MCF 10A (cell line): ENCODE measurements at places on chromosomes 13 and 19.
A peak's percentile ranks its signal among the peaks of the same experiment; 100 is the strongest.

- no peak for DNase-seq
Measured at GRCh38 chr13:78299832-78300623, 303.3 kb downstream of the POU4F1 start.

DNA sequence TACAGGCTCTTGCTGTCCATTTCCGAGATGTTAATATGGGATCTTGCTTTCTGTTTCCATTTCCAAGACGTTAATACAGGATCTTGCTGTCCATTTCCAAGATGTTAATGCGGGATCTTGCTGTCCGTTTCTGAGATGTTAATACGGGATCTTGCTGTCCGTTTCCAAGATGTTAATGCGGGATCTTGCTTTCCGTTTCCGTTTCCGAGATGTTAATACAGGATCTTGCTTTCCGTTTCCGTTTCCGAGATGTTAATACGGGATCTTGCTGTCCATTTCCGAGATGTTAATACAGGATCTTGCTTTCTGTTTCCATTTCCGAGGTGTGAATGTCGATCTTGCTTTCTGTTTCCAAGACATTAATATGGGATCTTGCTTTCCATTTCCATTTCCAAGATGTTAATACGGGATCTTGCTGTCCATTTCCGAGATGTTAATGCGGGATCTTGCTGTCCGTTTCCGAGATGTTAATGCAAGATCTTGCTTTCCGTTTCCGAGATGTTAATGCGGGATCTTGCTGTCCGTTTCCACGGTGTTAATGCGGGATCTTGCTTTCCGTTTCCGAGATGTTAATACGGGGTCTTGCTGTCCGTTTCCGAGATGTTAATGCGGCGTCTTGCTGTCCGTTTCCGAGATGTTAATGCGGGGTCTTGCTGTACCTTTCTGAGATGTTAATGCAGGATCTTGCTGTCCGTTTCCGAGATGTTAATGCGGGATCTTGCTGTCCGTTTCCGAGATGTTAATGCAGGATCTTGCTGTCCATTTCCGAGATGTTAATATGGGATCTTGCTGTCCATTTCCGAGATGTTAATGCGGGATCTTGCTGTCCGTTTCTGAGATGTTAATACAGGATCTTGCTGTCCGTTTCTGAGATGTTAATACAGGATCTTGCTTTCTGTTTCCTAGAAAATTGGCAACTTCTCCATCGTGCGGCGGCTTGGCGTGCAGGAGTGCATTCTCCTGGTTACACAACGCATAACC lies 38.3 kb downstream of the PEX11G start:
- DNase-seq = peak; percentile 27

DNA sequence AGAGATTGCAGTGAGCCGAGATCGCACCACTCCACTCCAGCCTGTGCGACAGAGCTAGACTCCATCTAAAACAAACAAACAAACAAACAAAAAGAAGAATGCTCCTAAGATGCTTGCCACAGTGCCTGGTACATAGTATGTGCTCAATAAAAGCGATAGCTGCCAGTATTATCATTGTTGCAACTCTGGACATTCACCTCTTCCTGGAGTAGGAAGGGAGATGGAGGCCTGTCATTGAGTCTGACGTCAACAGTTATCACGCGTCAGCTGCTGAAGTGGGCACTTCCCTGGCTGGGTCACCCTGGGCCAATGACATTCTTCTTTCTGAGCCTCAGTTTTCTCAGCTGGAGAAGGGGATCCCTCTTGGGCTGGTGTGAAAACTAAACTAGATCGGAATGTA lies 4.2 kb upstream of the PLAUR start:
- no peak for DNase-seq

- no peak for DNase-seq
Measured at GRCh38 chr13:114309086-114309485, 5.2 kb upstream of the CHAMP1 start.

- no peak for DNase-seq
Measured at GRCh38 chr13:33033986-33034385, 17.8 kb downstream of the KL start.

DNA sequence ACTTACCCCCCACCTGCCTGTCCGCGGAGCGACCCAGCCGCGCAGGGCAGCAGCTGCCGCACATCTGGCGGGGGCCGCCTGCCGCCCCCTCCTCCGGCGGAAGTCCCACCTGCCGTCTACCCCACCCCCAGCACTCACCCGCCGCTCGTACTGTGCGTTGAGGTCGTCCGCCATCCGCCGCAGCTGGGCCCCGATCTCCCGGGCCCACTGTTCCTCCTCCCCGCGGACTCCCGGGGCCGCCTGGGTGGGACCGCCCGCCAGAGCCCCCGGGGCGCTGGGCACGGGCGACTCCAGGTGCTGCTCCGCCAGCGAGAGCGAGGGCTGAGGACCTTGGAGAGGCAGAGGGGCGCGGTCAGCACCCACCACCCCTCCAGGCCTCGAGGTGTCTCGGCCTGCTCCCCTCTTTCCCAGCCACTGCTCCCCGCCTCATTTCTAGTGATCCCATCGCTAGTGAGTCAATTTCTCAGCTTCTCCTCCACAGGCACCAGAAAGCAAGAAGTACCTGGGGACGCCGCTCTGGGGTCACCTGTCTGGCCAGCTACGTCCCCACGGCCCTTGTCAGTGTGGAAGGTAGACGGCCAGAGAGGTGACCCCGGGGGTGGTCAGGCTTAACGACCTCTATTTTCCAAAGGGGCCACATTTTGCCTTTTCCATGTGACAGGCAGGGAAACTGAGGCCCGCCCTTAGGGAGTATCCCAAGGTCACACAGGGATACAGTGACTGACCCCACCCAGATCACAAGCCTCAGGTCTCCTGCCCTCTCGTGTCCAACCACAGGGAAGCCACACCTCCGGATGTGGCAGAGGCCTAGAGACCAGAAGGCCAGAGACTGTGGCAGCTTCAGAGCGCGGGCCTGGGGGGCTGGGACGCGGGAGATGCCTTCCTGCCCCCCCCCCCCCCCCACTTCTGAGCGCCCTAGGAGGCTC lies 4.3 kb downstream of the BBC3 start:
- peak; percentile 86 for DNase-seq

GRCh38 chr19:23969630-23970029 lies 54.9 kb downstream of the ZNF726 start:
- no peak for DNase-seq

DNA sequence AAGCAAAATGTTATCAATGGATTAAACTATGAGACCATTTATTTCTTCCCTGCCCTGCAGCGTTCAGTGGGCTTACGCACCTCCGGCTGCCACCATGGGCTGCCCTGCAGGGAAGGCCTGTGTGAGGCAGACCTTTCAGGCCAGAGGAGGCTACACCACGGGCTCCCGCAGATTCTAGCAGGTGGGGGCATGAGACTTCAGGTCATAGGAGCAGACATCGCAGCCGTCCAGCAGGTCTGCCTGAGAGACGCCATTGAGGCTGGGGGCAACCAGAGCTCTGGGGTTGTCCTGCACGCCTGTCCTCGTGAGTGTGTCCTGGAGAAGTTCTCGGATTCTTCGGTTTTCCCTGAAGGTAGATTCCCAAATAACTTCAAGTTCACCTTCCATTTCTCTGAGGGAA lies 9.4 kb upstream of the SLC7A9 start:
- DNase-seq = no peak

GRCh38 chr13:112608212-112608611 lies 20.3 kb upstream of the TUBGCP3 start:
- DNase-seq = no peak

- no peak for DNase-seq
Measured at GRCh38 chr13:21871919-21872318, 201.0 kb downstream of the FGF9 start.

DNA sequence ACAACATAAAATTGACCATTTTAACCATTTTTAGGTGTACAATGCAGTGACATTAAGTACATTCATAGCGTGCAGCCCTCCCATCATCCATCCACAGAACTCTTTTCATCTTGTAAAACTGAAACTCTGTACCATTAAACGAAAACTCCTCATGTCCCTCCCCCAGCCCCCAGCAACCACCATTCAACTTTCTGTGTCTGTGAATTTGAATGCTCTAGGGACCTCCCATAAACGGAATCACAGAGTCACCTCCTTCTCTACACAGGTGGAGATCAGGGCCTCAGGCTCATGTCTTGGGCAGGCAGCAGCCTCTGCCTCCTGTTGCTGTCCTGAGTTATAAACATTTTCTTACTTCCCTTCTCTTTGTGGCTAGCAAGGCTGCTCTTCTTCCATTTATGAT lies 7.3 kb upstream of the CCNE1 start:
- DNase-seq = no peak

- no peak for DNase-seq
Measured at GRCh38 chr13:23654111-23655110, 84.2 kb downstream of the TNFRSF19 start.

DNA sequence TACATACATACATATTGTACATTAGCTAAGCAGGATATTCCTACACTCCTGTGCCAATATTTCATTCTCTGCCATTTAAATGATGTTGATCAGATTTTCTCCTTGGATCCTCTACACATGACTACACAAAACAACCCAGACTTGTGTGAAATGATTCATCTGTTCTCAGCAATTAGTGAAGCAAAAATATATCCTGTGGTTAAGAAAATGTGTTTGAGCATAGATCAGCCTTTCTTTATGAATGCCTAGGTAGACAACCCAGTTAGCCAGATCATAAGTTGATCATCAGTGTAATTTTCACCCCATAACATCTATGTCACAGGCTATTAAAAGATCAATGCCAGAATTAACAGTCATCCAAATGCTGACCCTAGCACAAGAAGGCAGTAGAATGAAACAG lies 275.2 kb upstream of the EDNRB start:
- DNase-seq = no peak

- peak; percentile 95 for DNase-seq
Measured at GRCh38 chr19:51688671-51689571, 4.2 kb upstream of the SPACA6 start.
